ENCODE measurements at places on chromosomes 1 and 21. TPM values are rescaled to one million over a fixed set of nuclear protein-coding genes. Genes with fewer than 3 reads are reported as not detected.

Gene PTBP2
- 10.1 TPM for total RNA-seq

Gene MARK1
- not detected for total RNA-seq

DNA sequence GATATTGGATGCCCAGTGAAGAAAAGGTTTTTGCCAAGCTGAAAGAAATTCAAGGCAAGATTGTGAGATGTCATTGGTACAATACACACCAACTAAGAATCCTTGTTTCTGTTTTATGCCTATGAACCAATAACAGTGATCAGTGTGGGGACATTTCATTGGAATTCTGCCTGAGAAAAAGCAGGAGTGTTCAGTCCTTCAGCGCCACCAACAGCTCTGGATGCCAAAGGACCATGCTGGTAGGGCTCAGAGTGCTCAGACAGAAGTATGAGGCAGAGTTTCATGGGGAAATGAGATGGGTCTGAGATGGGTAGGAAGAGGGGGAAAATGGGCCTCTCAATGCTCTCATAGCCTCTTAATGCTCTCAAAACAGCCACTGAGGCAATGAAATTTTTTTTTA, 56.5 kb downstream of the GABPA start:
- no peak overlapping the region for H3K4me3 ChIP-seq
- H3K27ac ChIP-seq, result no peak overlapping the region
- no peaks in the 10 kb centered on the region for H3K36me3 ChIP-seq
- H3K4me1 ChIP-seq, result peaks cover 10% of the 10 kb centered on the region
- peaks cover 11% of the 10 kb centered on the region for H3K27me3 ChIP-seq
- DNase-seq, result no peak

DNA sequence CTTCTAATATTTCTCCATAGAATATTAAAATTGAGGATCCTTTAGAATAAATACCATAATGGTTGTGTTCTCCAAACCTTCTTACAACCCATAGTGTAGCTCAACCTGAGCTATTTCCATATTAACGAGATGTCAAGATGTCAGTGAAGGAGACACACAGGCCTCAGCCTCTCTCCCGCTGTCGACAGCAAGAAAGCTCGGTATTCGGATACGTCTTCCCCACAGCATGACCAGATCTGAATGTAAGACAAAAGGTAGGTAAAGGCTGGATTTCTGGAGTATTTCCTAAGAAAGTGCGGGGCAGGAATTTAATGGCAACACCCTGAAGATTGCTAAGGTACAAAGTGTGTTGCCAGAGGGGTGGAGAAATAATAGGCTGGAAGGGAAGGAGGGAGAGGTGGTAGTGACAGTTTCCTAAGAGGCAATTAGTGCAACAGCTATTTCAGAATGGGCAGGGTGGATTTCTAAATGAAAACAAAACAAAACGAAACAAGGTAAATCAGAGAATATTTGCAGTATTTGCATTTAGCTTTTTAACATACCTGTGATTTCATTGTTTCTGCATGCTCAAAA, 1.7 kb downstream of the ADSS2 start:
- peaks cover 32% of the 10 kb centered on the region for H3K36me3 ChIP-seq
- peak overlapping the region; percentile 96 for H3K4me3 ChIP-seq
- peaks cover 64% of the 10 kb centered on the region for H3K4me1 ChIP-seq
- no peaks in the 10 kb centered on the region for H3K27me3 ChIP-seq

Measured in activated CD4-positive, alpha-beta memory T cell treated with anti-CD3 and anti-CD28 coated beads for 36 hours (primary cell).